ENCODE measurements at places on chromosomes 6 and 20.

DNA sequence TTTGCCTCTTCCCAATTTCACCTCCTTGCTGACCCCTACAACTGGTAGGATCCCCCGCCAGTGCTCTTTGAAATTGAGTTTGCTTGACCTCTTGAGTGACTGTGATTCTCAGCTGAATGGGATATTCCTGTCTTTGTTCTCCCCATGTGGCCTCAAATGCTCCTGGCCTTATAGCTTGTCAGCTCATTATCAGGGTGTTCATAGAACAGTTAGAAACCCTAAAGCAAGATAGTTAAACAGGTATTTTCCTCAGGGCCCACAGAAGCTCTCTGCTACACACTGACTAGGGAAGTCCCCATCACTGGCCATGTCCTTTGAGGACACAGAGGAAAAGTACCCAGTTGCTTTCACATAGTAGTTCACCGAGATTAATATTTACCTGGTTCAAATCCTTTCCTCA lies 211.5 kb upstream of the DTNBP1 start:
- no peak for DNase-seq

- no peak for DNase-seq
Measured at GRCh38 chr6:4352731-4353130, 217.4 kb upstream of the ECI2 start.

DNA sequence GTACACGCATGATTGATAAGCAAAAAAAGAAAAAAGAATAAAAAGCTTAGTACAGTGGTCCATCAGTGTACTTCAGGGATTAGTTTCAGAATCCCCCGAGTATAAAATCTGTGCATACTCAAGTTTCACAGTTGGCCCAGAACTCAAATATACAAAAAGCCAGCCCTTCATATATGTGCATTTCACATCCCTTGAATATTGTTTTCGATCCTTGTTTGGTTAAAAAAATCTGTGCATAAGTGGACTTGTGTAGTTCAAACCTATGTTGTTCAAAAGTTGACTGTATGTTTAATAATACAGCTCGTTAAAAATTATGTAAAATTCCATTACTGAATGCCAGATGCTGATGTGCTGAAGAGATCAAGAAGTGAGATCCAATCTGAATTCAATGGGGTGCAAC lies 54.2 kb downstream of the LHFPL5 start:
- DNase-seq, result no peak

- DNase-seq, result no peak
Measured at GRCh38 chr20:11329271-11329670, 588.4 kb upstream of the BTBD3 start.

- DNase-seq, result no peak
Measured at GRCh38 chr20:44389871-44390270, 34.4 kb downstream of the HNF4A start.

DNA sequence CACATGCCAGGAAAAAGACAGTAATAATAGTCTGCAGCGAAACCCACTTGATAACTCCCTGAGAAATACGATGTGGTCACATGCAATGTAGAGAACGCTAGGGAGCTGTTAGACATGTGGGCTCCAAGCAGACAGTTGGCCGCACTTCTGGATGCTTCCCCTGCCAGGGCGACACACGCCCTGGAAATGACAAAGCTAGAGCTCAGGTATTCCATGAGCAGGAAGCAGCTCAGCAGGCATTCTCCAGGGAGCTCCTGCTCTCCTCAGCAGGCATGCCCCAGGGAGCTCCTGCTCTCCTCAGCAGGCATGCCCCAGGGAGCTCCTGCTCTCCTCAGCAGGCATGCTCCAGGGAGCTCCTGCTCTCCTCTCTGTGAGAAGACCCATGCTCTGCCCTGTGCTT lies 52.4 kb upstream of the NXT1 start:
- DNase-seq, result no peak

- DNase-seq, result no peak
Measured at GRCh38 chr20:37344506-37345338, 1.2 kb upstream of the SRC start.

DNA sequence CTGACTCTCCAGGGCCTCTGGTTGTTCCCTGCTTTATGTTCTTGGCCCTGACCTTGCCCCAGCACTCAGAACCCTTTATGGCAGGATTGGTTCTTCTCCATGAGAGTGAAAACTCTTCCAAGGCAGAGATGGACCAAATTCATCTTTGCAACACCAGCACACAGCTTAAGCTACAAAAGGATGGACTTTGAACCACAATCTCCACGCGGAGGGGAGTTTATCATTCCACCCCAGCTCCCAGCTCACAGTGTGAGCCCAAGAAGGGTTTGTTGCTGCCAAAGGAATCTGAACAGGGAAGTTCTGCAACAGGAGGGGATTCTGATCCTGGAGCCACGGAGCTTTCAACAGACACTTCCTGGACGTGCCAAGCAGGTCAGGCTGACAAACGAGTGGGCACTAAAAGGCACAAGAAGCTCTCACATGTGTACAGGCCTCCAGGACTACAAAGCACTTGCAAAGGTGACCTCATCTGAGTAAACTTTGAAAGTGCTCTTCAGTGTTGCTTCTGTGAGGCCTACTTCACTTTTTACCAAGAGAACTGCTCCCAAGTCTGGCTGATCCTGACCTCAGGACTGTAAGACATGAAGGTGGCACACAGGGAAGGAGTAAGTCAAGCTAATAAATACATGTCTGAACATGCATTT lies 8.9 kb downstream of the FITM2 start:
- no peak for DNase-seq

DNA sequence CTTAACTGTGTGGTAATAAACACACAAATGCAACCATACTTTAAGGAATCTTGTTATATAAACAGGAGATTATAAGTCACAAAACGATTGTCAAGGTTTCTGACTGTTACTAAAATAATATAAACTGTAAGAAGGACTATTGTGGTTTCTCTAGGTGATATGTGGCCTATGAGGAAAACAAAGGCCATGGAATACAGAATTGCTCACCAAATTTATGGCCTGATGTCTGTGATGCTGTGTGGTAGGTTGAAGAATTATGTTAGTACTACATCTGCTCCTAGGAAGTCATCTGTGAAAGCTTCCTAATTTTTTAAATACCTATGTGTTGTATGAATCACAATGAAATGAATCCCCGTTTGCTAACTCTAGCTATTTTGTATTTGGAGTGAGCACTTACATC lies 875.4 kb upstream of the MAP3K7 start:
- no peak for DNase-seq

GRCh38 chr6:82259389-82259788 lies 11.8 kb upstream of the IBTK start:
- no peak for DNase-seq

DNA sequence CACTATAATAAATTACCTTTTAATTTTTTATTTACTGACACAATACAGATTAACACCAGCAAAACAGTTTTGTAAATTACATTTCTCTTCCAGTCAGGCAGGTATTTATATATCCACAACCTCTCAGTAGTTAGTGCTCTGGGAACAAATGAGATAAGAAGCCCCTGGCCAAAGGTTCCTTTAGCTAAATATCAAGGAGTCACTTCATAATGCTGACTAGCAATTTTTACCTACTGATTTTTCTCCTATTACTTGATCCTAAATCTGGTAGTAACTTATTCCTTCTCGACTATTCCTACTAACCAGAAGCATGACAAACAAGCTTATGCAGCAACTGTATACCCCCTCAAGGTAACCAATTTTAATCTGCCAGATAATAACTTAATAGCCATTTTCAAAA lies 46.3 kb downstream of the SEC63 start:
- no peak for DNase-seq

DNA sequence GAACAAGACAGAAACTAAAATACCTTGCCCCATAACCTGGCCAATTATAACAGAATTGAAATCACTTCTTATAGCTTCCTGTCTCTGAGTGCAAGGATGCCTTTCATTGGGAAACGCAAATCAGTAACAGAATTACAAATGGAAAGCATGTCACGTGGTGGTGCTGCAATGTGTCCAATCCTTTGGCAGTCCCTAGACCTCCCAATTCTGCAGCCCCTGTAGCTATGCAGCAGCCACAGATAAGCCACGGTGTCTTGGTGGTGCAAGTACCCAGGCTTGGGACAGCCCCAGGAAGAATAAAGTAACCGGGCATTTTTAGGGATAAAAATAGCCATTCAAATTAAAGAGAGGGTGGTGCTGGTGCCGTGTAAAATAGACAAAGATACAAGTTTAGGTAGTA lies 134.6 kb upstream of the CCN2 start:
- DNase-seq, result no peak

DNA sequence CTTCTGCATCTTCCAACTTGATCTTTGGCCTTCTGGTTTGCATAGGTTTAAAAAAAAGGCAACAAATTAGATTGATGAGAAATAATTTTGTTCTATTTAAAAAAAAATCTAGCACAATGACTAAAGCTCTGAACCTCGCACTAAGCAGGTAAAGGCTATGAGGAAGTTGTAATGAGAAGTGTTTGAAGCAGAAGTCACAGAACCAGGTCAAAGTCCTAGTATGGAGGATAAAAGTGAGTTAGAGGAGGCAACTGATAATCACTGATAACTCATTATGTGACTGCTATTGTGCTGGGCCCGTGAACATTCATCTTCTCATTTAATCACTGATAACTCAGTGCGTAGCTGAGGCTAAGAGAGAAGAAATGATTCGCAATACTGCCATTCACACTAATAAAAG lies 46.1 kb upstream of the GFRAL start:
- DNase-seq, result no peak

DNA sequence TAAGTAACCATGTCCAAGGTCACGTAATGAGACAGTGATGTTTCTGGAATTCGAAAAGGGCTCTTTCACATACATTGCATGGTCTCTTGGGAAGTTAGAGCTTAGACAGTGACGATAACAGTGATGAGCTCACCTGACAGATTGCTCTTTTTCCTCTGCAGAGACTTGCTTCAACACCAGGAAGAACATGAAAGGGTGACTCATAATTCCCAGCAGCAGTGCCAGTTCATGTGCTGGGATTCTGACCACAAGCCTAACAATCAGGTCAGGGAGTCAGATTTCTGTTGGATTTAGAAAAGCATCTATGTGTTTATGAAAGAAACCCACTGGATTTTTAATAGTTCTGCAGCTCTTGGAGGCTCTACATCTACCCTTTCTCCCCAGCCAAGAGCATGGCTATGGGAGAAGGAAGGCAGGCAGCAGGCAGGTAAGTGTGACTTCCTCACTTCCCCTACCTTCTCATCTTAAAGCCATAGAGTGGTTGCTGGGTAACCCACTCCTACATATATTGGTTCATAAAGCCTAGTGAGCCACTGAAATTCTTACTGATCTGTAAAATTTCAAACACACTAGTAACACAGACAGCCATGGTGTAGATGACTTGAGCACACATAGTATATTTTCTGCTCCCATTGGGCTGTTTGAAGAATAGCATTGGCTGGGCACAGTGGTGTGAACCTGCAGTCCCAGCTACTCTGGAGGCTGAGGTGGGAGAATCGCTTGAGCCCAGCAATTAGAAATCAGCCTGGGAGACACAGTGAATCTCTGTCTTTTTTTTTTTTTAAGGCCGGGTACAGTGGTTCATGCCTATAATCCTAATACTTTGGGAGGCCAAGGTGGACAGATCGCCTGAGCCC lies 44.4 kb upstream of the LOC128125822 start:
- DNase-seq, result no peak

- DNase-seq, result no peak
Measured at GRCh38 chr20:45701104-45701503, 734 bp upstream of the WFDC13 start.

DNA sequence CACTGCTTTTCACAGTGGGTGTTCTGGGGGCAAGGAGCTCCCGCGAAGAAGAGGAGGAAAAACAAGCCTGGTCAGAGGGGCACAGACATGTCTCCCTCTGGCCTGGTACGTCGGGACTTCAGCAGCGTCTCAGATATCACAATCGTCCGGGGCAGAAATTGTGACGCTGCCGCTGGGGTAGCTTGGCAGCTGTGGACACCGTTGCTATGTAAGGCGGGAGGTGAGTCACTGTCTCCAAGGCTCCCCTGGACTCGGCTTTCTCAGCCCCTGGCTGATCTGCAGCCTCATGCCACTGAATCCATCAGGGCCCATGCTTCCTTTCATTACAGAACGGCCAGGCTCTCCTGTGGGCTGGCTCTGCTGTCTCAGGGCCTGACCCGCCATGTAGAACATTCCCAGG lies 98.7 kb downstream of the SULF2 start:
- no peak for DNase-seq

DNA sequence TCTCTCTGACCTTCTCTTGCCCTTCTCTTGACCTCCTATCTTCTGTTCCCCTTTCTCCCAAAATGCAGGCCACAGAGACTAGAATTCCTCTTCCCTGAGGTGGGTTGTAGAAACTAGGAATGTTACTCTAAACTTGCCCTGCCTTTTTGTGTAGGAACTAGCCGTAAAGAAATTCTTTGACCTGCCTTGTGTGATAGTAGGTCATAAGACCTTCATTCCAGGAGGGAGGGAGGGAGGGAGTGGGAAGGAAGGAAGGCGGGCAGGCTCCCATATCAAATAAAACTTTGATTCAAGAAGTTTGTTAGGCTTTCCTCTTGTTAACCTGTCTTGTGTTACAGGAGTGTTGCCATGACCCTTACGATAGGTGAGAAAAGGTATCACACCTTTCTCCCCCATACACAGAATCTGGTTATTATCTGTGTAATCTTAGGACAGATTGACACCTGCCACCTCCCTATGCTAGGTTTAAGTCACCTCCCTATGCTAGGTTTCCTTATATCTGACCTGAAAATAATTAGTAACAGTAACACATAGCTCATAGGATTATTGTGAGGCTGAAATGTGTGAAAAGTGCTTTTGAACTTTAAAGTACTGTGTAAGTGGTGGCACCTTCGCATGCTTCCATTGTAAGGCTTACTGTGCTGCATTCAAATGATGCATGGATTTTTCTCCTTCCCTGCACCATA lies 32.6 kb upstream of the FUCA2 start:
- no peak for DNase-seq

GRCh38 chr6:62808565-62809293 lies 402.5 kb upstream of the FKBP1C start:
- no peak for DNase-seq

DNA sequence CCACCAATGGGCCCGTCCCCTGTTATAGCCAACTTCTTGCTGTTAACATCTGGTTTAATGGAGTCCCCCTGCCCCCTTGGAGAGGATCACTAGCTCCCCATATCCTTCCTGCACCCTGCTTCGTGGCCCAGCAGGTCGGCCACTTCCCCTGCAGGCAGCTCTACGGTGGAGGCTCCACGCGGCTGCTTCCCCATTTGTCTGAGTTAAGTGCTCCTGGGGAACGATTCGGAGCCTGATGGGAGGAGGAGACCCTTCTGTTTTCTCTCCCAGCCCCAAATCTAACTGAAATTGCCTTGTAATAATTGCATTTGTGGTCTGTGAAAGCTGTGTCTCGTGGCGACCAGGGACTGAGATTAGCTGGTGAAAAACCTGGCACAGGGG lies 74.6 kb downstream of the SULF2 start:
- DNase-seq, result no peak
